SJCRH30 (cell line): ENCODE measurements at places on chromosomes 1 and 21.

- H3K36me3 ChIP-seq: no peaks in the 10 kb centered on the region
- DNase-seq: no peak
- H3K4me1 ChIP-seq: peaks cover 18% of the 10 kb centered on the region
- no peak overlapping the region for H3K27ac ChIP-seq
These were observed 1.3 kb downstream of the AIRE start for GRCh38 chr21:44286716-44287632.

GRCh38 chr1:245090491-245091090 lies 64.2 kb upstream of the KIF26B start:
- H3K4me1 ChIP-seq: peaks cover 3% of the 10 kb centered on the region; the same call in 1 of the 2 replicates
- H3K36me3 ChIP-seq: no peaks in the 10 kb centered on the region
- H3K4me3 ChIP-seq: no peak overlapping the region
- no peak overlapping the region for H3K27ac ChIP-seq
- no peaks in the 10 kb centered on the region for H3K27me3 ChIP-seq

- no peak for DNase-seq
- H3K4me1 ChIP-seq: peaks cover 12% of the 10 kb centered on the region
- no peak overlapping the region for H3K4me3 ChIP-seq
- H3K36me3 ChIP-seq: no peaks in the 10 kb centered on the region
- H3K27me3 ChIP-seq: no peaks in the 10 kb centered on the region
- H3K27ac ChIP-seq: no peak overlapping the region
These were observed 938.7 kb downstream of the TTLL7 start for GRCh38 chr1:83060221-83060620.

- no peak overlapping the region for H3K4me3 ChIP-seq
- 0 out of 2 replicates have a peak, but pooled peaks cover 3% of the 10 kb centered on the region for H3K4me1 ChIP-seq
- peaks cover 31% of the 10 kb centered on the region for H3K36me3 ChIP-seq
- peak; percentile 62 for DNase-seq
- no peaks in the 10 kb centered on the region for H3K27me3 ChIP-seq
These were observed 26.8 kb downstream of the TMEM201 start for GRCh38 chr1:9615316-9616063.

GRCh38 chr1:53584777-53585107 lies 125.5 kb downstream of the DMRTB1 start:
- peaks cover 30% of the 10 kb centered on the region for H3K27me3 ChIP-seq
- no peaks in the 10 kb centered on the region for H3K4me1 ChIP-seq
- H3K4me3 ChIP-seq: no peak overlapping the region
- no peak overlapping the region for H3K27ac ChIP-seq

DNA sequence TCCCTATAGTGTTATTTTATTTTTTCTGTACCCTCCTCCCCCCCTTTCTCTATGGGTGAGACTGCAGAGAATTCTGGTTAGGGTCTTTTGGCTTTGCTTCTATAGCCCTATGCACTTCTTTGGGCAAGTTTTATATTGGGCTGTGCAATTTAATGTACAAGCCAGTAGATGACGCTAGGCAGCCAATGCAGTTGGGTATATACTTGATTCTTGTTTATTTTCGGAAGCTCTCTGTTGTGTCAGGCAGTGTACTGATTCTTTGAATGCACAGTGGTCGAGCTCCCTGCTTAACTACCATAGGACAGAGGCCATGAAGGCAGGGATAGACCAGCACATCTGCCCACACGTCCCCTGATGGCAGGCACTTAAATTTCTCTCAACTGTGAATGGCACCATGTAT lies 34.1 kb upstream of the GPR52 start:
- no peak overlapping the region for H3K27ac ChIP-seq
- H3K4me3 ChIP-seq: no peak overlapping the region
- no peaks in the 10 kb centered on the region for H3K4me1 ChIP-seq
- no peaks in the 10 kb centered on the region for H3K27me3 ChIP-seq
- DNase-seq: no peak

- no peak for DNase-seq
- H3K36me3 ChIP-seq: no peaks in the 10 kb centered on the region
- no peaks in the 10 kb centered on the region for H3K4me1 ChIP-seq
These were observed 40.9 kb upstream of the ZP4 start for GRCh38 chr1:237931581-237931980.

DNA sequence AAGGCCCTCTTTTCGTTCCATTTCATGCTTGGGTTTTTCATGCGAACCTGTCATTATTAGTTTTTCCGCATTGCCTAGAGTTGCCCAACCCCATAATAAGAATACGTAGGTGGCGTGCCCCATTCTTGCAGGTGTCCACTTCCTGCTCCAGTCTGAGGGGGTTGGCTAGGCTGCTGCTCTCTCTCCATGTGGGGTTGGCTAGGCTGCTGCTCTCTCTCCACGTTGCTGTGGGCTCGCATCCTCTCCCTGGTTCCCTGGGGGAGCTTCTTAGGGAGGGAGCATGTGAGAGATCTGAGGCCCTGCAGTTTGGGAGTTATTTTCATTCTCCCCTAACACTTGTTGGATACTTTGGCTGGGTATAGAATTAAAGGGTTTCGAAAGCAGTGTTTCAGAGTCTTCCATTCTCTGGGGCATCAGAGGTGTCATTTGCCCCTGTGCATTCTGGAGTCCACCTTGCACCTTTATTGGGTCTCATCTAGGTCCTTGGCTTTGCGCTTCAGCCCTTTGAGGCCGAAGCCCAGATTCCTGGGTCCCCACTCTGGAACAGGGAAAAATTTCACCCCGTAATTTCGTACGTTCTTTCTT lies 8.6 kb downstream of the C1orf35 start:
- H3K4me3 ChIP-seq: no peak overlapping the region
- H3K27me3 ChIP-seq: no peaks in the 10 kb centered on the region
- H3K4me1 ChIP-seq: peaks cover 8% of the 10 kb centered on the region; the same call in 1 of the 2 replicates
- DNase-seq: no peak
- peak overlapping the region; percentile 9; the same call in 1 of the 2 replicates for H3K27ac ChIP-seq
- H3K36me3 ChIP-seq: peaks cover 81% of the 10 kb centered on the region

- no peaks in the 10 kb centered on the region for H3K36me3 ChIP-seq
- no peak overlapping the region for H3K27ac ChIP-seq
- H3K4me1 ChIP-seq: no peaks in the 10 kb centered on the region
- 0 out of 2 replicates have a peak, but pooled peaks cover 8% of the 10 kb centered on the region for H3K27me3 ChIP-seq
These were observed 37.4 kb downstream of the MAP3K21 start for GRCh38 chr1:233364695-233365539.

DNA sequence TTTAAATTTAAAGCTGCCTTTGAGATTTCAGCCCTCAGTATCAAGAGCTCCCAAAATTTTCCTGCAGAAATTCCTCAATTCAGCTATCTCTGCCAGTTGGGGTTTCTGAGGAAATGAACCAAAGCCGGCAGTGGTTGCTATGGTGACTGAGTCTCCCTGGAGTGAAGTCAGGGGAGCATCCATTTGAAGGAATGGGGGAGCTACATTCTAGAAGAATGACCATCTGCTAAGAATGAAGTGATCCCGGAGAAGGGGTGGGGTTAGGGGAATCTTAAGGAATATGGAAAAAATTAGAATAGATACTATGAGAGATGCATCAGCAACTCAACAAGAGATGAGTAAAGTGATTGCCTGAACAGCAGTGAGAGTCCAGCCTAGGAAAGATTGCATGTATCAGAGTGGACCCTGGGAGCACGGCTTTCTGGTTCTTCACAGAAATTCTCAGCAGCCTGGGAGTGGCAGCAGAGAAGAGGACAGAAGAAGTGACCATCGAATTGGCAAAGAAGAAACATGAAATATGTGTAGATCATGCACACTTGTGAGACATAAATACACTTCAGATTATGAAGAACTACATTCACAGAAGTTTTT lies 94.7 kb downstream of the CHD1L start:
- H3K36me3 ChIP-seq: no peaks in the 10 kb centered on the region
- no peaks in the 10 kb centered on the region for H3K4me1 ChIP-seq
- no peak overlapping the region for H3K4me3 ChIP-seq
- DNase-seq: no peak
- H3K27me3 ChIP-seq: no peaks in the 10 kb centered on the region

DNA sequence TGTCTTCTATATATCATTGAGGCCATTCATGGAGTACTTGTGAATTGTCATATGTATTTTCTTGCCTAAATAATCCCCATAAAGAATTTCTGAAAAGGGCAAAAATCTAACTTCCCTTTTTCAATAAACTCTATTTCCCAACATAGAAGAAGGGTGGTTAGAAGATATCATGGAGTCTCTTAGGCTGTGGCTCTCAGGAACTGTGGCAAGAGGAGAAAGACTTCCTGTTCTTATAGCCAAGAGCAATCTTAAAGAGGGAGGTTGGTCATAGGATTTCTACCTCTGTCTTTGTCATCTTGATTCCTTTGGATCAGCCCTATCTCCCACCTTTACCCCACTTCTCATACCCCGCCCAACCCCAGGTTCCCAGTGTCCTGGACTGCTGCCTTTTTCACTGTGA lies 175.8 kb downstream of the TYW3 start:
- no peak overlapping the region for H3K4me3 ChIP-seq
- no peak overlapping the region for H3K27ac ChIP-seq
- no peaks in the 10 kb centered on the region for H3K4me1 ChIP-seq
- DNase-seq: no peak
- H3K36me3 ChIP-seq: no peaks in the 10 kb centered on the region

GRCh38 chr1:177976596-177976995 lies 6.7 kb upstream of the SEC16B start:
- H3K36me3 ChIP-seq: no peaks in the 10 kb centered on the region
- DNase-seq: no peak
- H3K4me3 ChIP-seq: no peak overlapping the region
- H3K4me1 ChIP-seq: no peaks in the 10 kb centered on the region

GRCh38 chr1:192453360-192453992 lies 122.1 kb upstream of the RGS1 start:
- H3K4me3 ChIP-seq: no peak overlapping the region
- DNase-seq: no peak
- H3K4me1 ChIP-seq: peaks cover 3% of the 10 kb centered on the region; the same call in 1 of the 2 replicates
- no peak overlapping the region for H3K27ac ChIP-seq

DNA sequence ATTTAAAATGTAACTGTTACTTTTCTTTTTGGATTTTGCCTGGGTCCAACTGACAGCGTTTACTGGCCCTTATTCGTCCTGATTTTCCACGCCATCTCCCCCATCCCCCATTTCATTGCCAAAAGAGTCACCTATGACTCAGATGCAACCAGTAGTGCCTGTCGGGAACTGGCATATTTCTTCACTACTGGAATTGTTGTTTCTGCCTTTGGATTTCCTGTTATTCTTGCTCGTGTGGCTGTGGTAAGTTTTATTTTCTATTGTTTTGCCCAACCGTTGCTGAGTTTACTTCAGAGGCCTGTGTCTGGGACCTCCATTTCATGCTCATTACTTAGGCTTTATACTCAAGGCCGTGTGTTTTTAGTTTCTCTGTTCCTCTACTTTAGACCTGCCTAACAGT lies 9.3 kb downstream of the LEPR start:
- DNase-seq: no peak
- H3K4me3 ChIP-seq: no peak overlapping the region
- H3K4me1 ChIP-seq: no peaks in the 10 kb centered on the region
- H3K27me3 ChIP-seq: no peaks in the 10 kb centered on the region
- no peak overlapping the region for H3K27ac ChIP-seq
- peaks cover 24% of the 10 kb centered on the region for H3K36me3 ChIP-seq

GRCh38 chr1:238465449-238465848 lies 574.7 kb upstream of the ZP4 start:
- H3K27ac ChIP-seq: no peak overlapping the region
- H3K4me3 ChIP-seq: no peak overlapping the region
- no peak for DNase-seq
- H3K36me3 ChIP-seq: no peaks in the 10 kb centered on the region
- H3K4me1 ChIP-seq: no peaks in the 10 kb centered on the region

DNA sequence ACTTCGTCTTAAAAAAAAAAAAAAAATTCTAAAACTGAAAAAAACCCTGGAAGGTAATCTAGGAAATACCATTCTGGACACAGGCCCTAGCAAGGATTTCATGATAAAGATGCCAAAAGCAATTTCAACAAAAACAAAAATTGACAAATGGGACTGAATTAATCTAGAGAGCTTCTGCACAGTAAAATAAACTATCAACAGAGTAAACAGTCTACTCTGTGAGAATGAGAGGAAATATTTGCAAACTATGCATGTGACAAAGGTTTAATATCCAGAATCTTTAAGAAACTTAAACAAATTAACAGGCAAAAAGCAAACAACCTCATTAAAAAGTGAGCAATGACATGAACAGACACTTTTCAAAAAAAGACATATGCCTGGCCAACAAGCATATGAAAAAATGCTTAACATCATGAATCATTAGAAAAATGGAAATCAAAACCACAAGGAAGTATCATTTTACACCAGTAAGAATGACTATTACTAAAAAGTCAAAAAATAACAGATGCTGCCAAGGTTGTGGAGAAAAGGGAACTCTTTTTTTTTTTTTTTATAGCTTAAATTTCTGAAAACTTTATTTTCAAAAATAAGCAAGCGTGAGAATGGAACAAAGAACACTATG lies 29.4 kb upstream of the RNPC3 start:
- no peaks in the 10 kb centered on the region for H3K36me3 ChIP-seq
- no peaks in the 10 kb centered on the region for H3K27me3 ChIP-seq
- no peak overlapping the region for H3K4me3 ChIP-seq
- no peak overlapping the region for H3K27ac ChIP-seq
- H3K4me1 ChIP-seq: no peaks in the 10 kb centered on the region; the same call in 1 of the 2 replicates

DNA sequence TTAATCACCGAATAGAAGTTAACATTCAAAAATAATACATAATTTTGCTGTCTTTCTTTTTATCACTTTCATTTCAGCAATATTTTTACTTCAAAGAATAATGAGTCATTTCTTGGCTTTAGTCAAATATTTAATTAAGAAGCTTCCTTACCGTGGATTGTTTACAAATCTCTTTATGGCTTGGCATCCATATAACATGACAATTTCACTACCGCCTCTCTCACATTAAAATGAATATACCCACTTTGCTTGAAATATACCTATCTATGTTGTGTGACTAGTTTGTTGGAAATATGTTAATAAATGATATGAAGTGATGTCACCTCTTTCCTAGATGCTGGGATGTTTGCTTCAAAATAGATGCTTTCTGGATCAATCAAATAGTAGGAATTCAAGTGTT lies 1203.9 kb downstream of the AMY1C start:
- no peak overlapping the region for H3K27ac ChIP-seq
- no peak for DNase-seq
- no peaks in the 10 kb centered on the region for H3K36me3 ChIP-seq

DNA sequence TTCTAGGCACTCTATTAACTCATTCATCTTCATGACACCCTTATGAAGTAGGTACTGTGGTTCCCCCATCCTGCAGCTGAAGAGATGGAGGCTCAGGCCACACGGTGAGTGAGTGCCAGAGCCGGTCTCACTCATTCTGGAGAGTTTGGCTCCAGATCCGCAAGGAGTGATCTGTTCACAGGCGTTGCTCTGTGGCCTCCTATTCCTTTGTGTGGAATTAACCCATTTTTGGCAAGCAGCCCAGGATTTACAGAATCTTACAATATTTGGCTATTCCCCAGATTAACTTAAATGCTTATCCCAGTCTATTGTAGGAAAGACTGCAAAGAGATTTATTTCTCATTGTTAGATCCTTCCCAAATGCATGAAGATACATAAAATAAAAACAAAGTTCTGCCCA lies 29.6 kb downstream of the KIAA0040 start:
- no peaks in the 10 kb centered on the region for H3K36me3 ChIP-seq
- H3K4me3 ChIP-seq: no peak overlapping the region
- no peak overlapping the region for H3K27ac ChIP-seq
- DNase-seq: no peak
- no peaks in the 10 kb centered on the region for H3K4me1 ChIP-seq

GRCh38 chr1:196866974-196867373 lies 20.9 kb upstream of the CFHR4 start:
- no peak overlapping the region for H3K27ac ChIP-seq
- H3K4me3 ChIP-seq: no peak overlapping the region
- H3K36me3 ChIP-seq: no peaks in the 10 kb centered on the region
- no peak for DNase-seq
